Epithelial cell of prostate (primary cell): ENCODE measurements at places on chromosomes 7 and 10.

DNA sequence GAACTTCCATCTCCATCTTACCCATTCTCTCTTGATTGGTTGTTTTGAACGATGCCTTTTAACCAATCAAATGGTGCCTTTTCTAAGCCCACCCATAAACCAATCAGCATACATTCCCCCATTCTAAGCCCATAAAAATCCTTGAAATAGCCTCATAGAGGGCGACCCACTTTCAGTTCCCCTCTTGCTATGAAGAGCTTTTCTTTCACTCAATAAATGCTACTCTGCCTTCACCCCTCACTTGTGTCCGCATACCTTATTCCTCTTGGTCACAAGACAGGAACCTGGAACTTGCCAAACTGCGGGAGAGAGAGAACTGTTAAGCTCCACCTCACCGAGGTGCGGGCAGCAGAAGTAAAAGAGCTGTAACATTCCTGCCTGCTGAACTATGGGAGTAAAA, 1602.0 kb upstream of the LRRTM3 start:
- DNase-seq, result no peak

DNA sequence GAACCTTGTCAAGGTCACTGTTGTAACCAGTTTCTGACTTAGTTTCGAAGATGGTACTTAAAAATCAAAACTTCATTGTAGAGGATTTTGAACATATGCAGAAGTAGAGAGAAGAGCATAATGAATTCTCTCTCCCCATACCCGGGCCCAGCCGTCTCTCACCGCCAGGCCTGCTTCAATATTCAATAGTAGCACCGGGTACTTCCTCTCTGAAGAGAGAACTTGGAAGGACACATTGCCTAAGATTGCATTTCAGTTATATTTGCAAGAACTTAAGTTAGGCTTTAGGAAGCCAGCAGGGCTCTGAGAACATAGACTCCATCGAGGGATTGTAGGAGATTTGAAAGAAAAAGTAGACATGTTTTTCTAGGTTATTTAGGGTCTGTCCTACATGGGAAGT, 19.1 kb downstream of the LMTK2 start:
- DNase-seq, result no peak

DNA sequence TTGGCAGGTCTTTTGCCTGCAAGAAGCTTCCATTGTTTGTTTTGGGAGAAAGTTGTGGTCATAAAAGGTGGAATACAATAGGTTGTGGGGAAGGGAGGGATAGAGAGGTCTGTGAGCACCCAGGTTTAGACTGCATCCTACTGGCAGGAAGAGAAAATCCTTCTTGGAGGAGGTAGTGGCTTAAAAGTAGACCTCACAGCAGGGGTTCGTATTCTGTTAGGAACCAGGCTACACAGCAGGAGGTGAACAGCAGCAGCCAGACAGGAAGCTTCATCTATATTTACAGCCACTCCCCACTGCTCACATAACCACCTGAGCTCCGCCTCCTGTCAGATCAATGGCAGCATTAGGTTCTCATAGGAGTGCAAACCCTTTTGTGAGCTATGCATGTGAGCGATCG, 245.3 kb downstream of the NSUN6 start:
- DNase-seq, result no peak

- DNase-seq, result no peak
These were observed 779 bp downstream of the FAM241B start for GRCh38 chr10:69630651-69631400.

DNA sequence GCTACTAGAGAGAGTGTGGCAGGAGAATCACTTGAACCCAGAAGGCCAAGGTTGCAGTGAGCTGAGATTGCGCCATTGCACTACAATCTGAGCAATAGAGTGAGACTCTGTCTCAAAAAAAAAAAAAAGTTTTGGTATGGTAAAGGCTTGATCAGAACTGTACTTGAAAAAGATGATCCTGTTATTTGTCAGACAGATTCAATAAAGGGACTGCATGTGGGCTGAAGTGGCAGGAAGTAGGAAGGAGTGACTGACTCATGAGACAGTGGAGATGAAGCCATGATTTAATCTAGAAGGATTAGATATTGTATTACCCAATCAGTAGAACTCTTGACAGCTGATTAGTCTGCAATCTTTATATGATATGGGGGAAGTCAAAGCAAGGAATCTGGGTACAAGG, 2.7 kb upstream of the TMEM254 start:
- DNase-seq, result peak; percentile 69

DNA sequence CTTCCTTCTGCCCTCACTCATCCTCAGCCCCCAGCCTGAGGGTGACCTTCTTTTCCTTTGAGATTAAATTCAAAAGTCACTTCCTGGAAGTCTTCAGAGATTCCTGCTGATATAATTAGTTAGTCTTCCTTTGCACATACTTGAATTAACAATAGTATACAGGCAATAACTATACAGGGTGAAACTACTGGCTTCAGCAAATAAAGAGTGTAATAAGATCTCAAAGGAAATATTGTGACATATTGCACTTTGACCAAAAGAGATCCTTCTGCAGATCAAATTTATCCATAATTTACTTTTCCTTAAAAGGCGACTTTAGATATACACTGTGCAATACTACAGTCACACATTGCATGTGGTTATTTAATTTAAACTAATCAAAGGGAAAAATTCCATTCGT, 123.8 kb downstream of the SEMA3A start:
- no peak for DNase-seq

GRCh38 chr7:66016131-66016461, 34.1 kb upstream of the GUSB start:
- peak; percentile 12 for DNase-seq
